ENCODE measurements at places on chromosomes 11 and 22.

DNA sequence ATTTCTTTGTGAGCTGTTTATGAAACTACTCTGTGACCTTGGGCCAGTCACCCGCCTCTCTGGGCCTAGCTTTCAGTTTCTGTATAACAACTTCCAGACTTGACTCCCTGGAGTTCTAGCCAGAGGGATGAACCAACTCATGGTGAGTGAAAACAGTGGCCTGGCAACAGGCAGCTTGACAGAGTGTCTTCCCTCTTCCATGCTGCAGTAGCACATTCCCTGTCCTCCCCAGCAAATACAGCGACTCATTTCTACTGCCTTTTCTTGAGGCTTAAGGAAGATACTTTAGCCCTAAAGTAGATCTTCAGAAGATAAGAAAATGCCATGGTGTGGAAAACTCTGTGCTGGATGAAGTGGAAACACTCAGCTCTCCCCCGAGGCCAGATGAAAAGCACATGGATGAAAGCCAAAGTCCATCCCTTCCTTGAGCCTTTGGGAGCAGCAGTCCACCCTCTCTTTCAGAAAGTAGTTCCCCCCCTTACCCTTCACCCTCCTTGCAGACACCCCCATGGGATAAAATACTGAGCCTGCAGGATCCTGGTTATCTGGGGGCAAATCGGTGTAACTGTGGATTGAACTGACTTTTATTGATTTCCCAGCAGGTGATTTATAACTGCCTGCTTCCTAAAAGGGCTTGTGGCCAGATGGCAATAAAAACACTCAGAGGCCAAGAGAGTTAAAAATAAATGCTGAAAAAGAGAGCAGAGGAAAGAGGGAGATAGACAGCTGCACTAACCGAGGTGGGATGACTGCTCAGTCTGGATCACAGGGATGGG lies 24.1 kb downstream of the IRAG1 start:
- DNase-seq, result no peak

- no peak for DNase-seq
Measured at GRCh38 chr11:10032935-10033334, 261.1 kb downstream of the SBF2 start.

- no peak for DNase-seq
Measured at GRCh38 chr11:68584991-68585524, 99.3 kb upstream of the GAL start.

DNA sequence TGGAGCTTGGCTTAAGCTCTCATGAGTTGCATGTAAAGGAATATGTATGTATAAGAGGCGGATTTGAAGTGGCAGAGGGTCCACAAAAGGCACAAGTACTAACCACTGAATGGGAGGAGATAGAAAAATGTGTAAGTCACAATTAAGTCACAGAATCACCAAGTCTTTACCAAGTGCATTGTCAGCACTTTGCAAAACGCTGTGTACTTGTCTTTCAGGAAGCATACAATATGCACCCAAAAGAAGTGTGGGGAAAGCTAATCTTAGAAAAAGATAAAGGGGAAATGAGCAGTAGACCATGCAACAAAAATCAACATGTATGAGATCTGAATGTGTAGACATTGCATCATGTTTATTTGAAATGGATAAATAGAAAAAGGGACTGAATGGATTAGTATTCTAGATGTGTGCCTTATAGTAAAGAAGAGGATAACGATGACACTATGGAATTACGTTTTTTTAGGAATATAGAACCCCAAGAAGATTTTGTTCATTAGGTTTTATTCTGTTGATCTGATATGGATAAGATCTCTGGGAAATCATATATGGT lies 4.5 kb downstream of the CNTF start:
- no peak for DNase-seq

DNA sequence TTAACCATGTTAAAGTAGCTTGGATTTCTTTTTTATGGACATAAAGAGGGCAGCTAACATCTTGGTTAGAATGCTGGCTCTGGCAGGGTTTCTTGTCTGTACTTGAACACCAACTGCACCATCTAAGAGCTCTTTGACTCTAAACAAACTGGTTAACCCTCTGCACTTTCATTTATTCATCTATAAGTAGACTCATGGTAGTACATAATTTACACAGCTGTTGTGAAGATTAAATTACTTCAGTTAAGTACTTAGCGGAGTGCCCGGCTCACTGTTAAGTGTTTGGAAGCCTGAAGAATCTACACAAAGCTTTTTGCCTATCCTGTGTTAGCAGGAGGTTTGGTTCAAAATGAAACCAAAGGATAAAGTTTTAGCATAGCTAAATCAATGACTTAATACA lies 846.2 kb upstream of the API5 start:
- no peak for DNase-seq

GRCh38 chr11:638631-639331 lies 1.7 kb downstream of the DRD4 start:
- DNase-seq, result no peak
